ENCODE measurements at places on chromosomes 7 and 10.

DNA sequence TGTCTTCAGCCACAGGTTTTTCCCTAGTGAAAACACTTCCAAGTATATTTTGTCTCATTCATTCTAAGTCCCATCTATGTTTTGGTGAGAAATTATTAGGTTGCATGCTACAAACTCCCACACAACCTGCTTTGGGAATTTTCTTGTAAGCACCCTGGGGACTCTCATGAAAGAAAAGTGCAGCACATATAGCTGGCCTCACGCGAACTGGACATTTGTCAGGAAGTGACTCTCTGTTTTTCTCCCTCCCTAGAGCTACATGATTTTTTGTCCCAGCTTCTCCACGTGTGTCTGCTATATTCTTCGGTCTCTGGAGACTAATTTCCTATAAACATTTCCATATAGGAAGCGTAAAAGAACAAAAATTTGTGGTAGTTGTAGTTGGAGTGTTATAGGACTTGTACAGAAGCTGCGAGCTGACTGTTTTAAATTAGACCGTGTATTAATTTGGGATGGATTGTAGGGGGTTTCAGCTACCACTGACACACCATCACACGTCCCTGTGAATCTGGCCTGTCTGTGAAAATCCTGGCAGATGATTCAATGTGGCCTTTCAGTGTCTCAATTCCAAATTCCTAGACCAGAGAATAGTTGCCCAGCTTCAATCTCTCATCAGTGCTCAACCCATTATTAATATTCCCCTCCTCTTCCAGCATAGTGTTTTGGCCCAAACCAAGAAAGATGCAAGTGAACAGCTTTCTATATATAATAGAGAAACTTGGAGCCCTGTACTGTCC is 40.2 kb downstream of the ARL4A start:
- DNase-seq = no peak

- no peak for DNase-seq
Observed at GRCh38 chr10:983971-984655, 4.1 kb upstream of the GTPBP4 start.

GRCh38 chr7:44433255-44434022 is 57.0 kb downstream of the NUDCD3 start:
- no peak for DNase-seq

- no peak for DNase-seq
Observed at GRCh38 chr10:70668454-70668970, 3.8 kb upstream of the ADAMTS14 start.

GRCh38 chr7:27526611-27527347 is 135.9 kb downstream of the HIBADH start:
- DNase-seq = no peak

All from G401 (cell line).